ENCODE measurements at places on chromosomes 1 and 21.

DNA sequence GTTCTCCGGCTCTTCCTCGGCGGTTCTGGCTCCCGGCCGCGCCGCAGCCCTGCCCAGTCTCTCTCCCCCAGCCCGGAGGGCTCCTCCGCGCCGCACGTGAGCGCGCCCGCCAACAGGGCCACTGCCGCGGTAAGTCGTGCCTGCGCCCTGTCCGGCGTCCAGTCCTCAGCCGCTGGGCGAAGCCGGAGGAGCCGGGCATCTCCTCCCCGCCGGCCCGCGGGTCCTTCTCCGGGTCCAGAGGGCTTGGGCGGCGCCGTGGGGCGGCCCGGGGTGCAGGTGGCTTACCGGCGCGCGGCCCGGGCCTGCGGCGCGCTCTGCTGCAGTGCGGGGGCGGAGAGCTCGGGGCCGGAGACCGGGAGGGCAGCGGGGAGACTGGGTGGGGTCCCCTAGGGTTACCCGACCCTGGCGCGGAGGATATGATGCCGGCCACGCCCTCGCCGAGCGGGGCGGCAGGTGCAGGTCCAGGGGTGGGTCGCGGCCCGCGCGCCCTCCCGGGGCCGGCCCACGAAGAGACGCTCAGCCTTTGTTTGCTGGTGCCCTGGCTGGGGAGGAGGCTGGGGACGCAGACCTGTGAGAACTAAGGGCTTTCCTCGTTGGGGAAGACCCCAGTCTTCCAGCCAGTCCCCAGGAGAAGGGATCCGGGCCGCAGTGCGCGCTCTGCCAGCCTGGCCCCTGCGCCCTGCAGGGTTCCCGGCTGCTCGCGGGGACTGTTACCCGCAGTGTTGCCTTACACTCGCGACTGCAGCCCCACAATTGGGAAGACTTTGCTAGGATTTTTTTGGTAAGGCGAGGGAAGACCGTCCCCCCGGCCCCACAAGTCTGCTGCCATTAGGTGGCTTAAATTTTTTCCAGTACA is at the start of gene DOP1B:
DOP1B (plus strand) TSS at position 10 of the 856 bp plus-strand sequence. CDS start 7,910 bp downstream, outside the sequence.
- no peak for DNase-seq

GRCh38 chr21:19908390-19908789 is 1089.8 kb upstream of the NCAM2 start:
- no peak for DNase-seq

DNA sequence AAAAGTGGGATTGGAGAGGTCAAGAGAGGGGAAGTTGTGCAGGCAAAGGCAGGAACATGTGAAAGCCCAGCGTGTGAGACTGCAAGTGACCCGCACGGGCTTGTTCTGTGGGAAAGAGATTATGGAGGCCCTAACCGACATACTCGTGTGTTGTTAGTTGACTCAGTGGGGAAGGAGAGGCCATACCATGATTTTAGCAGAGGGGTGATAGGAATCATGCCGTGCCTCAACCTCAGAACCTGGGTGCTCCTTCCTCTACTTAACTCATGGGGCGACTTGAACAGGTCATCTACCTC is 19.3 kb downstream of the PGLYRP3 start:
- DNase-seq, result no peak

DNA sequence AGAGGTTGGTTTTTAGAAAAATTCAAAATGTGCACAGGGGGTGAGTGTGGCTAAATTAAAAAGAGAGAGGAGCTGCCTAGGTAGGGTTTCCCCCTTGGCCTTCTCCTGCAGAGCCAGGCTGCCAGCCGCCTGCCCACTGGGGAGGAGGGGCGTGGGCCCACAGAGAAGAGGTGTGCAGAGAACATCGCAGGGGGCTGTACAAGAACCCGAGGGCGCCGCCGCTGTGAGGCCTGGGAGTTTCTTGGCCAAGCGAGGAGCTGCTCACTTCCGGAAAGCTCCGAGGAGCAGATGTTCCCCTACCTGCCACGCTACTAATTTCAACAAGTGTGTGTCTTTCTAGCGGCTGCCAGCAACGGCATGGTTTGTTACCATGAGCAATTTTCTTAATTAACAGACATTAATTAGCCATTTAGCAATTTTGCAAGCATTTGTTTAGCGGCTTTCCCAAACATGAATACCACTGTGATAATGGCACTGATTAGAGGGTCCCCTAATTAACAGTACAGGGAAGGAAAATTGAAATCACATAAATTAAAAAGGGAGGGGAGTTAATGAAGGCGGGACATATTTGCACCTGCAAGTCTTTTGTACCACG is 59.7 kb downstream of the MRPL37 start:
- no peak for DNase-seq

- no peak for DNase-seq
Observed at GRCh38 chr1:245687636-245688535, 533.1 kb downstream of the KIF26B start.

- DNase-seq, result no peak
Observed at GRCh38 chr1:111863401-111863800, 107.7 kb downstream of the DDX20 start.

- DNase-seq, result no peak
Observed at GRCh38 chr1:227654431-227654830, 80.7 kb downstream of the JMJD4 start.

DNA sequence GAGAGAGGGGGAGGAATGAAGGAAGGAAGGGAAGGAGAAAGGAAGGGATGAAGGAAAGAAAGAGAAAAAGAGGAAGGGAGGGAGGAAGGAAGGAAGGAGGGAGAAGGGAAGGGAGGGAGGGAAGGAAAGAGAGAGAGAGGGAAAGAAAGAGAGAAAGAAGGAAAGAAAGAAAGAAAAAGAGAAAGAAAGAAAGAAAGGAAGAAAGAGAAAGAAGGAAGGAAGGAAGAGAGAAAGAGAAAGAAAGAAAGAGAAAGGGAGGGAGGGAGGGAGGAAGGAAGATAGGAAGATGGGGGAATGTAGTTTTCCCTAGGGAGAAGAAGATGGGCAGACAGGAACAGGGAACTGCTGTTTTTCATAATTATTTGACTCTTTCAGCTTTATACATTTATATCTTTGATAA is 115.1 kb upstream of the CXADR start:
- no peak for DNase-seq

DNA sequence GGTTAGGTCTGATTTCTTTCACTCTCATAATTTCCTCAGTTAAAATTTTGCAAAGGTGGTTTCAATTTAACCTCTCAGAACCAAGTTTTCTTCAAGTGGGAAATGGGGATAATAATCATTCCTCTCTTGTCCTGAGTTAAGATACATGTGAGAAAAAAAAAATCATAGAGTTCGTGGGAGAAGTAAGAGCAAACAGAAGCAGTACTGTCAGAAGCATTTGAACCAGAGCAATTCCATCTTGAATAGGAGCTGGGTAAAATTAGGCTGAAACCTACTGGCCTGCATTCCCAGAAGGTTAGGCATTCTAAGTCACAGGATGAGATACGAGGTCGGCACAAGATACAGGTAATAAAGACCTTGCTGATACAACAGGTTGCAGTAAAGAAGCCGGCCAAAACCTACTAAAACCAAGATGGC is 28.6 kb upstream of the TMEM61 start:
- no peak for DNase-seq

DNA sequence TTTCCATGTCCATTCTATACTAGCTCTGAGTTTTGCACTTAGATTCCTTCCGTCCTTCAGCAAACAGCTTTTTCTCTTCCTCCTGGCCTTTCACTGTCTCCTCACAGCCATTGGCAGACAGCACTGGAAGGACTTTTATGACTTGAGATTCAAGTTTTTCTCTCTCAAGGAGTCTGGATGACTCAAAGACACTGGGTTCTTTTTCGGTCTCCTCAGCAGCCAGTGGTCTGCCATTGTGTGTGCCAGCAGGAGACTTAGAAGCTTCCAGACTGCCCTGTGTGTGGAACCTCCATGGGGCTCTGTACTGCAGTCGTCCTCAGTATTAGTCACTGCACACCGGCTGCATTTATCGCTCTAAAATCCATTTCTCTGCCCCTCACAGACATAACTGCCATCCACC is 30.5 kb downstream of the NTNG1 start:
- no peak for DNase-seq

GRCh38 chr1:26161415-26162219 is 2.7 kb downstream of the FAM110D start:
- no peak for DNase-seq

DNA sequence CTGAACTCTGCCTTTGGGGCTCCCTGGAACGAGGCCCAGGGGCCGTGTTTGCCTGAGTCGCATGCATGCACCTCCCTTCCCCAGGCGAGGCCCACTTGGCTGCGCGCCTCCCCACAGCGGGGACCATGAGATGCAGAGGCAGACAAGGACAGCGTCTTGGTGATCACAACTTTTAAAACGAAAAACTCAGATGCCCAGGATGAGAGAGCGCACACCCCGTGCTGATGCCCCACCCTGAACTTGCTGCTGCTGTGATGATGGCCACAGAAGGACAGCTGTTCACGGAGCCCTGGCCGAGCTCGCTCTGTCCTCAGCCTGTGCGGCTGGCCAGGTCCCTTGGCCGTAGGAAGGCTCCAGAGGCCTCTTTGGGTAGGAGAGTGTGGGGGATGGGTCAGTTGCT is 11.4 kb upstream of the PRMT2 start:
- DNase-seq, result no peak

DNA sequence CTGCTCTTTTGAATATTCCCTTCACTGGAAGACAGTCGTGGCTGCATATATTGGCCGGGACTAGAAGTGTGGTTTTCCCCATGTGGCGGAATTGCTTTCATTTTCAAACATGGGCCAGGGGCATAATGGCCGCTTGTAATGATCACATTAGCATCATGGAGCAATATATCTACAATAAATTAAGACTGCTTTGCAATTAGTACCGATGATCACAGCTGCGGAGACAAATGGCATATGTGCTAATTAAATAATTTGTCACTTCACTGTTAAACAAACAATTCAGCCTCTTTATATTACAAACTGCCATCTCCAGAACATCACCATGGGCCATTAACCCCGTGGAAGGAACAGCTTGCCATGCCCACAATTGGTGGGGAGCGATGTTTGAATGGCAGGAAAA is 68.2 kb upstream of the OLIG2 start:
- DNase-seq, result no peak

GRCh38 chr1:12183095-12183794 is 16.5 kb downstream of the TNFRSF1B start:
- DNase-seq, result no peak

DNA sequence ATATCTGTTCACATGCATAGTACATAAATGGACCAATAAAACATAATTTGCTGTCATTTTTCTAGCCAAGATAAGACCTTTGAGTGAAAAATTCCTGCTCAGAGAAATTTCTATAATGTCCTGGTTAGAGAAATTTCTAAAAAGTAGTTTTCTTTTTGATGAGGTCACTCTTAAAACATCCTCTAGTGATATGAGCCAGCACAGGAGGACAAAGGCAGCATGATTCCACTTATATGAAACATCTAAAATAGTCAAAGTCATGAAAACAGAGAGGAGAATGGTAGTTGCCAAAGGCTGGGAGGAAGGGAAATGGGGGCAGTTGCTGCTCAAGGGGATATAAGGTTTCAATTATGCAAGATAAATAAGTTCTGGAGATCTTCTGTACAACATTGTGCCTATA is 239.4 kb downstream of the BACH1 start:
- no peak for DNase-seq

DNA sequence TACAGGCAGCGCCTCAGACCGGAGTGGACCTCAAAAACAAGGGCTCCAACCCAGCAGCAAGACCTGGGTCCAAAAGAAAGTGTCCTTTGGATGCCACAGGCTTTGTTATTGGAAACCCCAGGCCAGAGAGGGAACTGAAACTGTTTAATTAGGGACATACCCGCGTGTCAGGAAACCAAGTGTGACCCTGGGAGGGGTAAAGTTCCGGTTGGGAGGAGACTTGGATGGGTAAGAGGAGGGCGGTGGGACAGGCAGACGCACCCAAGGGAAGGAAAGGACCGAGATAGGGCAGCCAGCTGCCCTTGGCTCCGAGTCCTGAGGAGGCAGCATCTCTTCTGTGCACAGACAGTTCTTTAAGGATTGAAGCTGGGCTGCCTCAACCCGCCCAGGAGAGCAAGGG is 71.4 kb downstream of the CDC7 start:
- DNase-seq, result no peak

- no peak for DNase-seq
Observed at GRCh38 chr1:200166411-200166810, 138.9 kb downstream of the NR5A2 start.

- no peak for DNase-seq
Observed at GRCh38 chr1:14064649-14065442, 364.9 kb downstream of the PRDM2 start.

GRCh38 chr1:79355090-79355489 is 348.6 kb upstream of the ADGRL4 start:
- no peak for DNase-seq

DNA sequence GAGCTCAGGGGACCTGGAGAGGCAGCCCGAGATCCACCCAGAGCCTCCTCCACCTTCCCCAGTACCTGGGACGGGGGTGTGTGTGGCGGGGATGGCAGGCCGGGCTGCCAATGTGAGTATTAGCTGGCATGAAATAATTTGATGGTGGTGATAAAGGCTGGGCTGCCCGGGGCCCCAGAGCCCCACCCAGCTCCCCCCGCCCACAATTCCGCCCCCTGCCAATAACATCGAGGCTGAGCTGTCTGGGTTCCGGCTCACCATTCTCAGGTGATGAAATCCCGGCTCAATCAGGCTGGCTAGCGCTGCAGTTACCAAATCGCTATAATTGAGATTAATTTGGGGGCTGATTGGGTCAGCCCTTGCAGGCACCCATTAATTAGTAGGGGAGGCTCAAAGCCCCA is 103.8 kb upstream of the CASZ1 start:
- DNase-seq, result no peak

GRCh38 chr1:177746155-177746554 is 223.7 kb downstream of the SEC16B start:
- no peak for DNase-seq

DNA sequence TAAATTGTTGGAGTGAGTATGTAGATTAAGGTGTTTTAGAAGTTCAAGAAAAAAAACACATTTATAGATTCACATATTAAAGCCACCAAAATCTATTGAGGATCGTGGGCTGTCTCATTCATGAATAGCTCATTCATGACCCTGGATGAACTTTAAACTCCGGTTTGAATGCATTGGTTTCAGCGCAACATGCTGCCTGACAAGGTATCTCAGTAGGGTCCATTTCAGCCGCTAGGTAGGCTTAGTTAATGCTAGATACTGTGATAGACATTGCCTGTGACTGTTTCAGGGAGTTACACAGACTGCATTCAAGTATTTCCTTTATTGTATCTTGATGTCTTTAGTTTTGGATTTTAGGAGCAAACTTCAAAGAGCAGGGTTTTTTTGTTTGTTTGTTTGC is 140.5 kb upstream of the POGK start:
- no peak for DNase-seq

- no peak for DNase-seq
Observed at GRCh38 chr1:30095451-30096025, 627.8 kb downstream of the MATN1 start.

Data from SK-N-MC (cell line).